ENCODE measurements at places on chromosomes 12 and 14.

GRCh38 chr12:108823804-108824203 lies 33.6 kb downstream of the SSH1 start:
- DNase-seq: peak; percentile 35

DNA sequence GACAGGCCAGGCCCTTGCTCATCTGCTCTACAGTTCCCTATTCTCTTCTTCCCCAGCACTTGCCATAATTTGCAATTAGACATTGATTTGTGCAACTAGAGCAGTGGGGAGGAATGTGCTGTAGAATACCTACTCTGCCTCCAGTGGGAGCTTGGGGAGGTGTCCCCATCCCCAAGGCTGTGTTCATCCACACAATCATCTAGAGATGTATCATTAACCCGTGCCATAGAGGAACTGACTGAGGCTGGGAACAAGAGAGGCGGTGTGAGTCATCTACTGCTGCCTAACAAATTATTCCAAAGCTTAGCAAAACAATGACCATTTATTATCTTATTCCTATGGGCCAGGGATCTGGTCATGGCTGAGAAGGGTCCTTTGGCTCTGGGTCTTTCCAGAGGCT lies 5.1 kb upstream of the OTUB2 start:
- peak; percentile 17 for DNase-seq

- DNase-seq: peak; percentile 11
Measured at GRCh38 chr12:124233846-124234640, 60.9 kb upstream of the RFLNA start.

DNA sequence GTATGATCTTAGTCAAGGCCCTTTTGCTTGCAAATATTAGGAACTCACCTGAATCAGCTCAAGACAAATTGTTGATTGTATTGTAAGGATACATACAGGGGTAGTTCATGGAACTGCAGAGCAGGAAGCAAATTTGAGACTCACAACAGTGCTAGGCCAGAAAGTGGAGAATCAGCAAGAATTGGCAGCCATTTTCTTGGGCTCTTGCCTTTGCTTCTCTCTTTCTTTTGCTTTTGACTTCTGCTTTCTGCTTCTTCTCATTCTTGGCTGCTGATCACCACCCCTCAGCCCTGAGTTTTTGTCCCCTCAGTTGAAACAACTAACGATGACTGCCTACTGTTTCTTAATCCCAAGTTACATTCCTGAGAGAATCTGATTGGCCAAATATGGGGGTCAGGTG lies 34.8 kb downstream of the KCNK13 start:
- no peak for DNase-seq

DNA sequence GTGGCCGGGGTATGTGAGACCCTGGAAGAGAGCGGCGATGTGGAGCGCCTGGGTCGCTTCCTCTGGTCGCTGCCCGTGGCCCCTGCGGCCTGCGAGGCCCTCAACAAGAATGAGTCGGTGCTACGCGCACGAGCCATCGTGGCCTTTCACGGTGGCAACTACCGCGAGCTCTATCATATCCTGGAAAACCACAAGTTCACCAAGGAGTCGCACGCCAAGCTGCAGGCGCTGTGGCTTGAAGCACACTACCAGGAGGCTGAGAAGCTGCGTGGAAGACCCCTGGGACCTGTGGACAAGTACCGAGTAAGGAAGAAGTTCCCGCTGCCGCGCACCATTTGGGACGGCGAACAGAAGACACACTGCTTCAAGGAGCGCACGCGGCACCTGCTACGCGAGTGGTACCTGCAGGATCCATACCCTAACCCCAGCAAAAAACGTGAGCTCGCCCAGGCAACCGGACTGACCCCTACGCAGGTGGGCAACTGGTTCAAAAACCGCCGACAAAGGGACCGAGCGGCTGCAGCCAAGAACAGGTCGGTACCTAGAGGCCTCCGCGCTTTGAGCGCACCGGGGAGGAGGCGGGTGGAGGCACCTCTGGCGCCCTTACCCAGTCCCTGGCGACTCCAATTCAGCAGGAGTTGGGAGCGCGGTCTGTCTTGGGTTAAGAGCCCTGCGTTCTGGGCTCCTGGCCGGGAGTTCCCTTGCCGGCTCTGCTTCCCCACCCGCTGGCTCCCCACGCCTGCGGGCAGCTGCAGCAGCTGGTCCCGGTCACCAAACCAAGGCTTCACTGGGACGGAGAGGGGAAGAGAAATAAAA lies 700 bp downstream of the SIX6 start:
- no peak for DNase-seq

GRCh38 chr12:98110536-98110935 lies 404.9 kb upstream of the TMPO start:
- no peak for DNase-seq

DNA sequence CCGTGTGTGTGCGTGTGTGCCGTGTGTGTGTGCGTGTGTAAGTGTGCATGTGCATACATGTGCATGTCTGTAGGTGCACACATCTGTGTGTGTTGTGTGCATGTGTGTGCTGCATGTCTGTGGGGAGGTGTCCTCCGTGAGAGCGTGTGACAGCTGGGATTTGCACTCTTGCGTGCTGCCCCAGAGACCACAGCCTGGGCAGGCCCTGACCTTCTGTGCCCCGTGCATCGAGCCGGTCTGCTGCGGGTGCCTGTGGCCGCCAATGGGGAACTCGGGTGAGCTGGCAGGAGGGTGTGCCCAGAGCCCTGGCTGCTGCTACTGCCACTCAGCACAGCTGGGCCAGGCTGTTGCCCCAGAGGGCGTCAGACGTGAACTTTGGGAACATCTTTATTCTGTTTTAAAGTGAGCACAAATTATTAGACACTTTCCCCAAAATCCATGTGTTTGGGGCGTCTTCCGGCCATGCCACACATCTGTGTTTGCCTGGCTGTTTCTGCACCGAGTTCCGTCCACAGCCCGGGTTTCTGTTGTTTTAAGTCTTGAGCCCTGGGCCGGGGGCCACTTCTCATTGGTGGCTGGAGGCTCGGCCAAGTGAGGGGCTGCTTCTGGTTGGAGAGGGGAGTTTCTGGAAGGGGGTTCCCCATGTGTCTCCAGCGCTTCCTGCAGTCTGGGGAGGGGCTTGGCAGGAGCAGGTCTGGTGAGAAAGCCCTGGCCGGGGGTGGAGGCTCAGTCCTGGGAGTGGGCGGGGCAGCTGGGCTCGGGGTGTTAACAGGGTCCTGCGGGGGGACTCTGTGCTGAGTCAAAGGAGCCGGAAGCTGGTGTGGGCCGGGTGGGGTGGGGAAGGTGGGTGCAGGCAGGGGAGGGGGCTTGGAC lies 7.6 kb downstream of the CEP170B start:
- peak; percentile 40 for DNase-seq

DNA sequence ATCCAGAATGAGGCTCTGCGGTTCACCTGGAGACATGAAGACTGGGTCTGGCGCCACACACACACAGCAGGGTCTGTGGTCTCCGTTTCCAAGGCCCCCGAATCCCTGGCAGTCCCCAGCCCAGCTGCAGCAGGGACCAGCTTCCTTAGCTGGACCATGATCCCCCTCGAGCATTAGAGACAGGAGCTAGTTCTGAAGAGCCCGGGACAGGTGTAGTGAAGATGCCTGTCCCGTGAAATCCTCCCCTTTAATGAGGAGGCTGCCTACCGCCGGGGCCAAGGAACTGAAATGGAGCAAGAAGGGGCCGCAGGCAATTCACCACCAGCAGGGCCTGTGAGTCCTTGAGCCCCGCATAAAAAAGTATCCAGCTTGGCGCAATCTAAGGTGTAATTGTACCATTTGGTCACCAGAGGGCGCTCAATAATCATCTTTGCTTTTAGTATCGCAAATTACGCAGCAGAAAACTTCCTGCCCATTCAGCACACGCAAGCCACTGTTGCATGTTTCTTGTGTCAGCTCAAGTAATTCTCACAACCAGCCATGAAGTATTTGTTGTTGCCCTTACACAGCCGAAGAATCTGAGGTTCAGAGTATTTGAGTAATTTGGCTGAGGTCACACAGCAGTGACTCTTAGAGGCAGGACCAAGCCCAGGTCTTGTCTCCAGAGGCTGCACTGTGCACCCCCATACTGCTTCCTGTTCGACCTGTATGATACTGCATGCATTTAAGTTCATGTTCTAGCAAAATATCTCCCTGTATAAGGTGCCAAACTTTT lies 54.3 kb upstream of the PPP2R5C start:
- peak; percentile 71 for DNase-seq

- DNase-seq: no peak
Measured at GRCh38 chr14:32304296-32304695, 24.8 kb upstream of the AKAP6 start.

DNA sequence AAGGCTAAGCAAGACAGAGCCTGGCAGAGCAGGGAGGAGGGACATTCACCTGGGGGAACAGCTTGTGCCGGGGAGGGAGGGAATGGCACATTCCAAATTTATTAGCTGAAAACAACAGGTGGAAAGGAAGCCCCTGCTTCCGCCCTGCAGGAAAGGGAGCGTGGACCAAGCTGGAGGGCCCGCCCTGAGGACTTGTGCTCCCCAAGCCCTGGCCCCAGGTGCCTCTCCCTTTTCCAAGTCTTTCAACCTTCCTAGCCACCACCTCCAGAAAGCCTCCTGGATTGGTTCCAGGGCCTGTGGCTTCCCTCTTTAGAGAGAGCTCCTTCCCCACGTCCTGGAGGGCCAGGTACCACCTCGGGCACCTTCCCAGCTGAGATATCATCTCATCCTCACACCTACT lies 2.7 kb downstream of the DEGS2 start:
- no peak for DNase-seq

Measured in A172 (cell line).